ENCODE measurements at places on chromosomes 5 and 9.
A peak's percentile ranks its signal among the peaks of the same experiment; 100 is the strongest.

- no peak for DNase-seq
Observed at GRCh38 chr9:135694414-135694813, 4.9 kb downstream of the SOHLH1 start.

- DNase-seq, result no peak
Observed at GRCh38 chr5:131814990-131815389, 18.2 kb upstream of the FNIP1 start.

GRCh38 chr5:66859526-66859925 lies 263.3 kb downstream of the MAST4 start:
- no peak for DNase-seq

DNA sequence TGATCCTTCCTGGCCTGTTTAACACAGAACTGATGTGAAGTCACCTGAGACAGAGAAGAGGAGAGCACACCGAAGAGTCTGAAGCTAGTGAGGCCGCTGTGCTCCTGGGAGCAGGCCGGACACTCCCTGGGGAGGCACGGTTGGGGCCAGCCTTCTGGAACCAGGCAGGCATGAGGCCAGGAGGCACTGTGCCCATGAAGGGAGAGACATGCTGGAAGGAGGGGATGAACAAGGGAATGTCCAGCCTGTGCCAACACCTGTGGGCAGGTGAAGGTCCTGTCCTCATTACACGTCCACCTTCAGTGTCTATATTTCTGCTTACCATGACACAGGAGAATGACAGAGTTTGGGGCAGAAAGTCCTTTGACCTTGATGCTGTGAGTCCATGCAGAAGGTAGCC lies 183.8 kb upstream of the S1PR3 start:
- DNase-seq, result no peak

- DNase-seq, result no peak
Observed at GRCh38 chr9:3954331-3955304, 345.2 kb downstream of the GLIS3 start.

- no peak for DNase-seq
Observed at GRCh38 chr5:121681229-121681855, 170.3 kb upstream of the FTMT start.

DNA sequence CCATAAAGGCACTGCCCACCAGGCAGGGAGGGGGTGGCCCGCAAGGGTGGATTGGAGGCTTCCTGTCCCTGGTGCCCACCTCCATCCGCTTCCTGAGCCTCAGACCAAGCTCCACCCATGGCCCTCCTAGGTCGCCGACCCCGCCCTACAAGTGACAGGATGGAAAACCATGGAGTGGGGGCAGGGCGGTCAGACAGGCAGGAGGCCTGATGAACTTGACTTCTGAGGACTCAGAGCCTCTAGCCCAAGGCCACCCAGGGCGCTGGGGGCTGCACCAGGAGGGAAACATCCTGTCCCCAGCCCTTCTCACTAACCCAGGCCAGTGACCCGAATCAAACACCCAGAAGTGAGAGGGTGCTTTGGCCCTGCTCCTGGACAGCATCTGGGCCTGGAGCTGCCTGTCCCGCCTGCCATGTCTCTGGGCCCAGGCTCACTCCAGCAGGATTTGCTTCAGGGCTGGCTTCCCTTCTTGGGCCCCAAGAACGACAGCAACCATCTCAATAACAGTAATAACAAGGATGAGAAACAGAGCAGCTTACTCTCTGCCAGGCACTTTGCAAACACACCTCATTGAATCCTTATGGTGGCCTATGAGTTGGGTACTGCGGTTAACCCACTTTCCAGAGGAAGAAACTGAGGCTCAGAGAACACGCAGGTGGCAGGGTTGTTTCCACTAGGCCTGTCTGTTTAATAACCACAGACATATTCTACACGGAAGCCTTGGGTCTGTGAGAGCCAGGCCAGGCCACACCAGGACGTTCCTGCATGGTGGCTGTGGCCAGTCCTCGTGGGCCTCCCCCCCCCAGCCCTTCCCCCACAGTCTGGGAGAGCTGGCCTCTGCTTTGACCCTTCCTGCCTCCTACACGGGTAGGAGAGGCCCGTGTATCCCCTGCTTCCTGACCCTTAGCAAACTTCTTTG lies 4.4 kb upstream of the ST6GALNAC6 start:
- DNase-seq, result peak; percentile 46

GRCh38 chr9:33416996-33417395 lies 14.6 kb upstream of the AQP7 start:
- no peak for DNase-seq

DNA sequence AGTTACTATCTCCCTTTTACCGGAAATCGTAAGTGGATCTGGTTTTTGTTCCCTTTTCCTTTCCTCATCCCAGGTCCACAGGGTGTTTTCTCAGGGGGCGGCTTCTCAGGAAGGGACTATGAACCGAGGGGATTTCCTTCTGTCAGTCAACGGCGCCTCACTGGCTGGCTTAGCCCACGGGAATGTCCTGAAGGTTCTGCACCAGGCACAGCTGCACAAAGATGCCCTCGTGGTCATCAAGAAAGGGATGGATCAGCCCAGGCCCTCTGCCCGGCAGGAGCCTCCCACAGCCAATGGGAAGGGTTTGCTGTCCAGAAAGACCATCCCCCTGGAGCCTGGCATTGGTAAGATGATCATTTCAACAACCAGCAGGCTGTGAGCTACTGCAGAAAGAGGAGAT lies 75.8 kb downstream of the GOLPH3 start:
- no peak for DNase-seq

DNA sequence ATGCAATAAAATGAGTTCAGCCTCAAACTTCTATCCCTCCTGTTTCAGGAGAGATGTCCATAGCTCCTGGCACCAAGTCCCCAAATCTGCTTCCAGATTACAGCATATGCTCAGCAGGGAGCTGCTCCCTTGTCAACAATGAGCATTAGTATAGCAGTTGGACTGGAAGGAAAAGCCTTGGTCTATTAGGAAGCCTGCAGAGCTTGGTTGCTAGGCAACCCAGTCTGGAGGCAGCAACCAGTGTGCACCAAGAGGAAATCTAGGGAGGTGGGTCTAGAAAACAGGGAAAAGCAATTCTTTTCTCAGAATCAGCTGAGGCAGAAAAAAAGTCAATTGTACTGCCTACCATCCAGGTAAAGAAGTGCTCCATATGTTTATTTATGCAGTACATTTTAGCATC lies 229.5 kb upstream of the NMUR2 start:
- no peak for DNase-seq

GRCh38 chr5:149455889-149456409 lies 76.9 kb upstream of the IL17B start:
- no peak for DNase-seq

DNA sequence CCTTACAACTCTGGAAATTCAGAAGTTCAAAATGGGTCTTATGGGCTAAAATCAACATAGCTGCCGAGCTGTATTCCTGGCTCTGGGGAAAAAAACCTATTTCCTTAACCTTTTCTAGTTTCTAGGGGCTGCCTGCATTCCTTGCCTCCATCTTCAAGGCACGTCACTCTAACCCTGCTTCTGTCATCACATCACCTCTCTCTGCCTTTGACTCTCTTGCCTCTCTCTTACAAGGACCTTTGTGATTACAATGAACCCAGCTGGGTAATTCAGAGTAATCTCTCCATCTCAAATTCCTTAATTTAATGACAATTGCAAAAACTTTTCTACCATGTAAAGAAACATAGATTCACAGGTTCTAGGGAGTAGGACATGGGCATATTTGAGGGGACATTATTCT lies 103.1 kb upstream of the SMC2 start:
- DNase-seq, result no peak

- peak; percentile 71 for DNase-seq
Observed at GRCh38 chr9:89436963-89437625, 60.8 kb downstream of the SEMA4D start.

GRCh38 chr9:36744678-36745077 lies 172.0 kb downstream of the MELK start:
- DNase-seq, result no peak

DNA sequence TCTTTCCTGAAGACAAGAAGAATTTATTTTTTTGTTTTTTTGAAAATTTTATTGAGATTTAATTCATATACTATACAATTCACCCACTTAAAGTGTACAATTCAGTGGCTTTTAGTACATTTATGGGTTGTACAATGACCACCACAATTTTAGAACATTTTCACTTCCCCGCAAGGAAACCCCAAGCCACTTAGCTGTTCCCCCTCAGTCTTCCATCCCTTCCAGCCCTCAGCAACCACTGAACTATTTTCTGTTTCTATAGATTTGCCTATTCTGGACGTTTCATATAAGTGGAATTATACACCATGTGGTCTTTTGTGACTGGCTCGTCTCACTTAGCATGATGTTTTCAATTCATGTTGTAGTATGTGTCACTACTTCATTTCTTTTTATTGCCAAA lies 28.0 kb downstream of the DNAI1 start:
- DNase-seq, result no peak

- DNase-seq, result no peak
Observed at GRCh38 chr9:976943-977837, 735 bp downstream of the DMRT3 start.

- DNase-seq, result no peak
Observed at GRCh38 chr5:180801596-180802324, 846 bp downstream of the MGAT1 start.

DNA sequence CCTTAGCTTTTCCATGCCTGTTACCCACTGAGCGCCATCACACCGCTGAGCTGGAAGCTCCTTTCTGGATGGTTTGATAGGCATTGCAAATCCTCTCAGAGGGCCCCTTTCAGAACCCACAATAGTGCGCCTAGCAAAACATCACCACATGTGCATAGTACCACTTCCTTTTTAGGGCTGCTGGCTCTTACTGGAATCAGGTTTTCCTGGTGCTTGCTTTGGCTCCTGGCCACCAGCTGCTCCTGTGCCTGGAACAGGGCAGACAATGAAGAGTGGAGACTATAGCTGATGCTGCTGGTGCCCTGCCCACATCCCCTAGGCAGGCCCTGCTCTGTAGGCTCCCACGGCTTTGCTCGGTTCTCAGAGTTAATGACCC lies 163.6 kb upstream of the SEMA6A start:
- DNase-seq, result no peak

DNA sequence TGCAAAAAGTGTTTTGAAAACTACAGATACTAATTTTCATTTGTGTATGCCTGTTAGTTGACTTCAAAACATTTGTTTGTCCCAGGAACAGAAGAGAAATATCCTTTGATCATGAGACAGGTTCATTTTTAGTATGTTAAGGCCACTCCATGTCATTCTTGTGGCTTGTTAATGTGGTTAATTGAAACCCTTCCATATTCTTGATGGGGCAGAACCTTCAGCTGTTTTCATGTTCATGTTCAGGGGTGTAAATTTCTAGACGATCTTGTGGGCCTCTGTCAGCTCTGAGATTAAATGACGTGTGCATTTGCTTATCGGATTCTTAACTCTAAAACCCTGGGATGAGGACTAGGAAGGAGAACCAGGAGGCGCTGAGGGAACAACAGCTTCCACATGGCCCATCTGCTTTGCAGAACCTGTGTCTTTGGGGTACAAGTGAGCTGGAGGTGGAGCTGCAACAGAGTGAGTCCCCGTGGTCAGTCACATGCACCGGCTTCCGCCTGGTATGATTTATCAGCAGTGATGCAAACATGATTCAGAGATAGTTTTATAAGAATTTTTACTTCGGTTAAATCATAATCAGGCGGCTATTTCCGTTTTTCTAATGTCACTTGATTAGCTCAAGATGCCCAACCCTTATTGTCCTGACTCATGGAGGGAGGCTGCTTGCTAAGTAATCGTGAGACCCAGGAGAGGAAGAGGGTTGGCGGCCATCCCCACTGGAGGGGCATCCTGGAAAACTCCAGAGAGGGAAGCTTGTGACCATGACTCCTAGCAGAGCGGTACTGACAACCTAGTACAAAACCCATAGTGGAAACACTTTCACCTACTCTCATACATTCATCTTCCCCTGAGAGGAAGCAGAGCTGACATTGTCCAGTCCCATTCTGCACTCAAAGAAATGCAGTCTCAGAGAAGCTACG lies 138.4 kb downstream of the C9orf152 start:
- no peak for DNase-seq

- DNase-seq, result no peak
Observed at GRCh38 chr5:15573590-15573989, 73.6 kb downstream of the FBXL7 start.

DNA sequence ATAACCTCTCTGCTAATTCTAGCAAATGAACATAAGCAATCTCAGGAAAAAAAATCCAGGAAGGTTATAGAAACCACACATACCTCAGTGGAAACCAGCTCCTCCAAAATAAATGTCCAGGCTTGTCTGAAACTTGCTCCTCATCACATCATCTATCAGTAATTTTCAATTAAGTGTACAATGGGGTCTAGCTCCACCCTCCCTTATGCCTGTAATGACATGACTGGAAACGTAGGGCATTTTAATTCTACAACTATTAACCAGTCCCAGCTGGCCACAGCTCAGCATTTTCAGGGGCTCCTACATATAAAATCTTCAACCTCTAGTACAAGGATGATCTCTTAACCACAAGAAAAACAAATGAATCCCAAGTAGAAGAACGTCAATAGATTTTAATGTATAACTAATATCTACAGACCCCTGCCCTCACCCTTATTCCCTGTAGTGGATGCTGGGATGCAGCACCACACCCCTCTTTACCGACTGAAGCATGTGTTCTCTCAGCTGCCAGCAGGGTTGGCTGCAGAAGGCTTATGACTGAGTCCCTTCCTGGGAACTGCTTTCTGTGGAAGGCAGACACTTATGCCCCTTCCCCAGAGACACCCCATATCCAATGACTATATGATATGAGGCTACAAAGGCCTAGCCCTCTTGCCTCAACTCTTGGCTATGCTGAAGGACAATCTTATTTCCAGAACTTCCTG lies 6.8 kb downstream of the TSSK1B start:
- no peak for DNase-seq

DNA sequence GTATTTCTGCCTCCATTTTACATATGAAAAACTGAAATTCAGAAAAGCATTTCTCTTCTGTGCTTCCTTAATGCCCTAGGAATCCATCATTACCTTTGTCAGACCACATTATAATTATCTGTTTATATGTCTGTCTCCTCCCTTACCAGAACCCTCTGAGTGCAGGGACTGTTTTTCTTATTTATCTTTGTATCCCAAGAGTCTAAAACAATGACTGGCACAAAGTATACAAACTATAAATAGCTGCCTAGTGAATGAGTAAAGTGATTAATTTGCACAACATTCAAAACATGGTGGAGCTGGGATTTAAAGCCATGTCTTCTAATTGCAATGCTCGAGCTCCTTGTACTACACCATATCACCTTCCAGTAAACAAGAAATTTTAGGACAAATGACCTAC lies 49.3 kb upstream of the HK3 start:
- DNase-seq, result no peak

- DNase-seq, result no peak
Observed at GRCh38 chr5:160450164-160450932, 28.7 kb downstream of the PTTG1 start.

GRCh38 chr9:134966270-134966669 lies 48.6 kb upstream of the FCN1 start:
- DNase-seq, result no peak

GRCh38 chr5:150162142-150162513 lies 4.5 kb upstream of the CDX1 start:
- DNase-seq, result no peak

- no peak for DNase-seq
Observed at GRCh38 chr9:32260151-32260862, 124.1 kb upstream of the ACO1 start.

- DNase-seq, result no peak
Observed at GRCh38 chr5:133421806-133422205, 190.5 kb downstream of the FSTL4 start.
